ENCODE measurements at places on chromosomes 7 and 10.
A peak's percentile ranks its signal among the peaks of the same experiment; 100 is the strongest.

DNA sequence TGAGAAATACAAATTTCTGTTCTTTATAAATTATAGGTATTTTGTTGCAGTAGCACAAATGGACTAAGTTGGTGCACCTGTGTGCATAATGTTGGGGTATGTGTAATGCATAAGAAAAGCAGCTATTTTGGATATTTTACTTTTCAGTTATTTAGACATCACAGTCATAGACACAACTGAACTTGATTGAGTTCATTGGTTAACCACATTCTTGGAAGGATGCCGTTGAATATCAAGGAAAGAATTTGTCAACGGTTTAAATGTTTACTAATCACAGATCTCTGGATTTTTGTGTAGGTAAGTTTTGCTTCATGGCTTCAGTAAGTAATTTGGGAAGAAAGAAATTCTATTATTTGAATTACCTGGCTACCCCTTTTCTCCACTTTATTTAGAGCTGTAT lies 4.1 kb downstream of the OTUD1 start:
- no peak for DNase-seq

DNA sequence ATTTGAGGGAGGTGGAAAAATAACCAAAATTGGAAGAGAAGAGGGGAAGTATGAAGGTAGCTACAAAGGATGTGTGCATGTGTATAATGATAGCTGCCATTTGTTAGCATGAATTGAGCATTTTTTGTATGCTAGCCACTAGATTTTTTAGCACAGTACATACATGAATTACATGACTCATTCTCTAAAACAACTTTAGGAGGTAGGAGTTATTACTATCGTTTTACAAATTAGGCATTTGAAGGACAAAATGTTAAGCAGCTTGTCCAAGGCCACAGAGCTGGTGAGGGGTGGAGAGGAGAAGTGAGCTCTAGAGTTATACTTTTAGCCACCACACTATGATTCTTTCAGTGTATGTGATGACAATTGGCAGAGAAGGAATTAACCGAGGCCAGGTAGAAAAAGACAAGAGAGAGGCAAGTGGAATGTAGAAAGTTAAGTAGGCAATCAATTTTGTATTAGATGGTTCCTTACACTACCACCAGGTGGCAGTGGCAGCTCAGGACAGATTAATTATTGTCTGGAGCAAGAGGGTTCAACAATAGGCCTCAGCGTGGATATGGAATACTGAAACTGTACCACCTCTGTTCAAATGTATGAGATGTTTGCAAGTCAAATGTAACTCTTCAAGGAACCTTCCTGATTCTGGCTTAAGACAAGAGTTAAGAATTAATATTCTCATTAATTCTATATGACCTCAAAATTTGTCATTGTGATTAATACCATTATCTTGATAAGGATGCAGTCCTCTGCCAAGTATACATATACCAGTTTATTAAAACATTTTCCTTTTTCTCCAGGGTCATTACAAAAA lies 128.0 kb downstream of the MBL2 start:
- DNase-seq = peak; percentile 35

GRCh38 chr7:36266190-36266589 lies 113.1 kb downstream of the EEPD1 start:
- DNase-seq = no peak

DNA sequence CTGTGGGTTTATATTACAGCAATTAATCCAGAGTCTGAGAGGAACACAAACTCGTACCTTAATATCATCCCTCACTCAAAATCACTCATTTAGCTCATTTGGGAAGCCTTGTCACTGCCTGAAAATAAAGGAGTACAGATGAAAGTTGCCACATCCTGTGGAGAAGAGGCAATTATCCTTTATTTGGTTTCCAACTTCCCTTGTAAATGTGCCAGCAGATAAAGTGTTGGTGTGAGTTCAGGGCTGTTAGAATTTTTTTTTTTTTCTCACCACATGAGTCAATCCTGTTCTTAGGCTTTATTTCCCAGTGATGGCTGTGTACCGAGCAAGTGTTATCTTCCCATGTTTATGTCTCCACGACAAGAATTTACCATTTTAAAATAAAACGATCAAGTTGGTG lies 99.0 kb upstream of the SMIM30 start:
- DNase-seq = peak; percentile 42

DNA sequence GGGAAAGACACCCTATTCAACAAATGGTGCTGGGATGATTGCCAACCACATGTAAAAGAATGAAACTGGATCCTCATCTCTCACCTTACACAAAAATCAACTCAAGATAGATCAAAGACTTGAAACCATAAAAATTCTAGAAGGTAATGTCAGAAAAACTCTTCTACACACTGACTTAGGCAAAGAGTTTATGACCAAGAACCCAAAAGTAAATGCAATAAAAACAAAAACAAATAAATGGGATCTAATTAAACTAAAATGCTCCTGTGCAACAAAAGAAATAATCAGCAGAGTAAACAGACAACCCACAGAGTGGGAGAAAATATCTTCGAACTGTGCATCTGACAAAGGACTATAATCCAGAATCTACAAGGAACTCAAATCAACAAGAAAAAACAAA lies 504.2 kb upstream of the MBL2 start:
- no peak for DNase-seq

- DNase-seq = no peak
These were observed 31.6 kb downstream of the RBM33 start for GRCh38 chr7:155676052-155676451.

DNA sequence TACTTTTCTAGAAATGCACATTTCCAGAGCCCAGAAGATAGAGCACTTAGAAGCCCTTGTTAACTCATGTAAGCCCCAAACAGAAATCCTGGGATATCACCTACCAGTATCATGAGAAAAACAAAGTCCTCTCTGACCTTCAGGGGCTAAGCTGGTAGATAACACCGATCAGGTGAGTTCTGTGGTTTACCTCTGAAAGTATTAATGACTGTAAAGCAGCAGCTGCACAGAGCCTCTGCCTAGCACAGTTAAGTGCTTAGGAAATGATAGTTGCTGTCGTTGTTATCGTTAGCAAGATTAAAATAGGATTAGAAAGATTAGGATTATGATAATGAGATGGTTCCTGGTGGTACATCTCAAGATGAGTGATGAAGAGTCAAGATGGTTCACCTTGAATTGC lies 64.9 kb downstream of the PLXNA4 start:
- no peak for DNase-seq

- peak; percentile 6 for DNase-seq
These were observed 38.4 kb upstream of the ZNF138 start for GRCh38 chr7:64755865-64756264.

- DNase-seq = no peak
These were observed 222.5 kb downstream of the ARHGAP21 start for GRCh38 chr10:24501056-24501711.

- DNase-seq = no peak
These were observed 142.2 kb downstream of the TRIL start for GRCh38 chr7:28815928-28816373.

GRCh38 chr7:130021105-130021834 lies 29.9 kb downstream of the ZC3HC1 start:
- DNase-seq = no peak

DNA sequence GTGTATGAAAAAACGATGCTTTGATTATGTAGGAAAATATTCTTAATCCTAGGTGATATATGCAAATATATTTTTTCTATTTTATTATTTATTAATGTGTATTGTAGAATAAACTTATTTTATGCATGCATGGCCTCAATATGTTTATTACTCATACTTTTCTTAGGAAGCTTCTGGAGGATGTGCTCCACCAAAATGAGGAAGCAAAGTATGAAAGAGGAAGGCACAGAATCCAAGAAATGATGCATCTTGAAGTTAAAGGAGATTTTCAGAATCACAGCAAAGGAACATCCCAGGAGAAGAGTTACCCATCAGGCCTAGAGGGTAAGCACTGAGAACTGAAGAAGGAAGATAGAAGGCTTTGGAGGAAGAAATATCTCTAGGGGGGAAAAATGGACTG lies 35.0 kb upstream of the MRPS16 start:
- DNase-seq = no peak

DNA sequence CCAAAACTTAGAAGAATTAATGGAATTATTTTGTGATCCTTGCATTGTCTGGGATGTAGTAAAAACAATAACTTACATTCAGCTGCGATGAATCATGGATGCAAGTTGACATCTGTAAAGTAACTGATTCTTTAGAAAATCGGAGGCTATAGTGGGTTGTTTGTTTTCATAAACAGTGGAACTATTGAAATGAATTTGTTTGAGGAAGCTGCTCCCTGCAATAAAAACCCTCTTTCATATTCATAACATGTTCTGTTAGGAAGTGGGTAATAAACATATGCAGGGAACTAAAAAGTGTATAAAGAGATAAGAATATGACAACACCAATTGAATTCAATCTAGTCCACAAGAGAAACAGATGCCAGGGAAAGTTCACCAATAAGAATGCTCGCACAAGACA lies 53.6 kb downstream of the AGMO start:
- DNase-seq = no peak

GRCh38 chr10:4541292-4541691 lies 284.7 kb upstream of the AKR1E2 start:
- DNase-seq = no peak

DNA sequence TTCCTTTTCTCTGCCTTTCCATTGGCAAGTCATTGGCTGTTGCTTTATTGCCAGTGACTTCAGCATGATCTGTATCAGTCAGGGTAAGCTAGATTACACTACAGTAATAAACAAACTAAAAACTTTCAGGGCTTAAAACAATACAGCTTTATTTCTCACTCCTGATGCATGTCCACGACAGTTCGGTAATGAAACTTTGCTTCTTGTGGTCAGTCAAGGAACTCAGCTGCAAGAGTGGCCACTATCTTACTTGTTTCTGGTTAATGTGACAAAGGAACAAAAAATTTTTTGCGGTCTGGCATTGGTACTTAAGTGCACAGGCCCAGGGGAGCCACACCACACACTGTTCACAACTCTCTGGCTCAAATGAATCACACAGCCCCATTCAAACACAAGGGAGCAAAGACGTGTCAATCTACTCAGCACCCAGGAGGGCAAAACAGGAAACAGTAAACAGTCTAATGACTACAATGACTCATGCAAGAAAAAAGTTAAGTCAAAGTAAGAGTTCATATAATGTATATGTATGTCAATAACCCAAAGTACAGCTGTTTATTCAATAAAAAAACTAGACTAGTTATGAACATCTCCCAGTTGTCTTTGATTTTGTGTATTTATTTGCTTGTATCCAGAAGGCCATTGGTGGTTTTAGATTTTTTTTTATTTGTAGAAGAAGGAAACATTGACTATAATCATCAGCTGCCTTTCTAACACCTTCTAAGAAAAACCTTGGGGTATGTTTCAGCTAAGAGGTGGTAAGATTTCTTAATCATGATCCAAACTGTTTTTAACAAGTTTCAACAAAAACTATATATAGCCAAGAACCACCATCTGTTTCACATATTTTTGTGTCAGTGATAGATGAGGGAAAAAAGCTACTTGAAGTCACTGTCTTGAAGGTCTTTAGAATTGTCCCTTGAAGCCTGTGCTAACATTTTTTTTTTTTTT lies 134.4 kb upstream of the FAM3C start:
- DNase-seq = no peak

GRCh38 chr10:92849234-92849525 lies 860 bp downstream of the EXOC6 start:
- DNase-seq = no peak

DNA sequence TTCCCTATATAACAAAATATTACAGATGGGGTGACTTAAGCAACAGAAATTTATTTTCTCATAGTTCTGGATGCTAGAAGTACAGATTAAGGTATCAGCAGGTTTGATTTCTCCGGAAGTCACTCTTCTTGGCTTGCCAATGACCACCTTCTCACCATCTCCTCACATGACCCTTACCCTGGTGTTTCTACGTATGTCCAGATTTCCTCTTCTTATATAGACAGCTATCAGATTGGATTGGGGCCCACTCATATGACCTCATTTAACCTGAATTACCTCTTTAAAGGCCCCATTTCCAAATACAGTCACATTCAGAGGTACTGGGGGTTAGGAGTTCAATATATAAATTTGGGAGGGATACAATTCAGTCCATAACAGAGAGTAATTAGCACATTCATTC lies 17.0 kb upstream of the RAPGEF5 start:
- DNase-seq = no peak

DNA sequence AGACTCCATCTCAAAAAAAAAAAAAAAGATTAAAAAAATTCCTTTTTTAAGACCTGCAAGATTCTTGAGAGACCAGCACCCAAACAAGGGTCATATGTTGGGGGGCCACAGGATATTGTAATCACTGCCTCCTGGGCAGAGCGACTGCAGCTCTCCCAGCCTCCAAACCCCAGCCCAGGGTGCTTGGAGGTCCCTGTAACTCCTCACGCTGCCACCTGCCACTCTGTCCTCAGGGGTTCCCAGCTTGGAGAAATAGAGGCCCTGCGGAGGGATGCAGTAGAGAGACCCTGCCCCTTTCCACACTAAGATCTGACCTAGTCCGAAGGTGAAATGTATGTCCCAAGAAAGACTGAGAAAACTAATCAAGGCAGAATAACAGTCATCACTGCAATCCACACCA lies 343.7 kb downstream of the GRID1 start:
- DNase-seq = no peak

GRCh38 chr7:2354939-2355704 lies 495 bp downstream of the EIF3B start:
- DNase-seq = no peak

- peak; percentile 33 for DNase-seq
These were observed 177.6 kb downstream of the PARD3 start for GRCh38 chr10:34637418-34637911.

DNA sequence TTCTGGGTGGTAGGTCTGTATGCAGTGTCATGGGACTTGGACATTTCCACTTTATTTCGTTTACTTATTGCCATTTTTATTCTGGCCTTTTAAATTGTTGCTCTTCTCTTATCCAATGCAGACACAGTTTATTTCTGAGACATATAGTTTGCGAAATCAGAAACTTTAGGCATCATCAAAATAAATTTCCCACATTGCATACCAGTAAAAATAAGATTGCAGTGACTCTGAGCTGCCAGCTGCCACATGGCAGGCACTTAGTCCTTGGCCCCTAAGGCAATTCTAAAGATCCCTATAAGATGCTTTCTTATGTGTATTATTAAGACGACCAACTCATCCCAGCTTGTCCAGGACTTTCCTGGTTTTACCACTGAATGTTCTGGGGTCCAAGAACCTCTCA lies 81.8 kb upstream of the ANKRD1 start:
- DNase-seq = no peak

- DNase-seq = no peak
These were observed 23.9 kb downstream of the SLC13A4 start for GRCh38 chr7:135704074-135704473.

GRCh38 chr7:108596560-108596959 lies 26.9 kb downstream of the DNAJB9 start:
- no peak for DNase-seq

- no peak for DNase-seq
These were observed 61.9 kb downstream of the SGMS1 start for GRCh38 chr10:50561816-50562215.

GRCh38 chr10:43219848-43220247 lies 47.0 kb downstream of the RASGEF1A start:
- DNase-seq = no peak

DNA sequence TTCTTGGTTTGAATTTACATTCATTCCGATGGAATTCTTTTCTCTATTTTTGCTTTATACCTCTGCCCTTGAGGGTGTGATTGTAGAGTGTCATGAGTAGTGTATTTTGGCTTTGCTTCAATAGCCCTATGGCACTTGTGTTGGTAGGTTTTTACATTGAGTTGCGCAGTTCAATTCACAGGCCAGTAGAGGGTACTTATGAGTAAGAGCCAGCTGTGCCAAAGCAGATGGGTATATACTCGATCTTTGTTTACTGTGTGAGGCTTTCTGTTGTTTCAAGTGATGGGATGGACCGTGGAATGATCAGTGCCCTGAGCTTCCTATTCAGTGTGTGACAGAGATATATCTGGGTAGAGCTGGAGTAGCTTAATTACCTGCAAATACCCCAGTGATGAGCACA lies 4.3 kb upstream of the AKR1C3 start:
- peak; percentile 51 for DNase-seq
